ENCODE measurements at places on chromosomes 2 and 18.

DNA sequence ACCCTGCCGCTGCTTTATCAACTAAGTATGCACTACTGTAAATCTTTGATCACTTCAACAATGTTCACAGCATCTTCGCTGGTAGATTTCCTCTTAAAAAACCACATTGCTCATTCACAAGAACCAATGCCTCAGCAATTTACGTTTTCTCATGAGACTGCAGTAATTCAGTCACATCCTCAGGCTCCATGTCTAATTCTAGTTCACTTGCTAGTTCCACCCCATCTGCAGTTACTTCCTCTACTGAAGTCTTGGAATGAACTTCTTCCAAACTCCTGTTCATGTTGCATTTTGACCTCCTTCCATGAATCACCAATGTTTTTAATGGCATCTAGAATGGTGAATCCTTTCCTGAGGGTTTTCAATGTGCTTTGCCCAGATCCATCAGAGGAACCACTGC, 35.8 kb downstream of the PRELID3A start:
- DNase-seq: no peak

- no peak for DNase-seq
Measured at GRCh38 chr2:230444832-230445231, 28.8 kb downstream of the SP100 start.

GRCh38 chr2:26884486-26884885, 36.6 kb downstream of the DPYSL5 start:
- DNase-seq: no peak

DNA sequence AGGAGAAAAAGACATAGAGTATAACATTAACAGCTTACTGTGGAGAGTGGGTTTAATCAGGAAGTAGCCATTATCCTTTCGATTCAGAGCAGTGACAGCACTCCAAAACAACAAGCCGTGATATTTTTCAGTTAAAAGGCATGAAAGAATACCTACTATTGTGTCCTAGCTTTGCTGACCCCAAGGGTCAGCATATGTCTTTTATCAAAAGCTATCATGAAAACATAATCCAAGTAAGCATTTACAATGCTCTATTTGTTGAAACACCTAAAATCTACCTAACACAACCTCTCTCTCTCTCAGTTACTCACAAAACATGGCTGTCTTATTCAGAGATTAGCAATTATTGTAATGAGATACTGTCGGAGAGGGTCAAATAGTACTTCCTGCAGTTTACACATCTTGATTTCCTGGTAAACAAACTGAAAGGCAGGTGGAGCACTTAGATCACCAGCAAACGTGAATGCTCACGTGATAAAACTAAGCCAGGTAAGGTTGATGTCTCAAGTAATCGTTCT, 100.0 kb downstream of the BAZ2B start:
- peak; percentile 81 for DNase-seq

DNA sequence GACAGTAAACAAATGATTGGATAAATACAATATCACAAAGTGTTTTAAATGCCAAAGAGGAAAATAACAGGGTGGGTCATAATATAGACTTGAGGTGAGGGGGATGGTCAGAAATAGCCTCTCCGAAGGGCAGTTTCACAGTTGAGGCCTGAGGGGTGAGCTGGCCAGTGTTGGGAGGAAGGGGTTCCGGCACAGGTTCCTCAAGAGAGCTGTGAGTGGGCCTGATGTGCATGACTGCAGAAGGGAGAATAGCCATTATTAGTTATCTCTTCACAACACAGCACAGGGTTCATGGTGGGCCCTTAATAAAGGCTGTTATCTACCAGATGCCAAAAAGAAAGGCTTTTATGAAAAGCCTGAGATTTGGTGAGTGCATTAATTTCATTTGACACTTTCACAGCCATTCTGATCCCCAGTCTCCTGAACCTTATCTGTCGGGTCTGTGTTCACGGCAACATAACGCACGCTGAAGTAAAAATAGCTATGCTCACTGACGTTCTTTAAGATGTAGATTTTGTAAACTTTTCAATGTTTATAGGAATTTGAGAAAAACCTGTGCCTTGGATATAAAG, 39.6 kb downstream of the POLR1A start:
- no peak for DNase-seq

DNA sequence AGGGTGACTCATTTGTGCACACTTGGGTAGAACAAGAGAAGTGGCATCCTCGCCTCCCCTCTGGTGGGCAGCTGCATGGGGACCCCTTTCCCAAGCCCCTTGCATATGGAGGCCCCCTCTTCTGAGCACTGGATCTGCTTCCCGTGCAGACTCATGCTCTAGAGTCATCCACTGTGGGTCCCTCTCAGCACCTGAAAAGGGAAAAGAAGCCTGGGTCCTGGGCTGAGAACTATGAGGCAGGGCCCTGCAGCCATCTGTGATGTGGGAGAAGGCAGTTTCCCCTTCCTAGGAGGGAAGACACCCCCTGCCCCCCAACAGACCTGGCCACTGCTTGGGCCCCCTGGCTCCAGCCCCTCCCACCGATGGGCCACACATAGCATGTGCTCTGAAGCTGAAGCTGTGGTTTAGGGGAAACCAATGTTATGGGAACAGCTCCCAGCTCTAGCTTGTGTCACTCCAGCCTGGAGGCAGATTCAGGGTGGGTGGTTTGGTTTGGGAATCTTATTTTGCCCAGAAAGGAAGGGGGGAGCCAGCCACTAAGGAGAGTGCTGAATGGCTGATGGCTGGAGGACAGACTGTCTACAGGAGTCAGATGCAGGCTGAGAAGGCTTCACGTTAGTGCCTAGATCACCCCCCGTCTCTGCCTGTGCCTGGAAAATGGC, 172.8 kb downstream of the GLI2 start:
- DNase-seq: no peak
